ENCODE measurements at places on chromosomes 7 and 10.

- DNase-seq, result no peak
Observed at GRCh38 chr7:33750177-33750576, 155.2 kb upstream of the BMPER start.

- no peak for DNase-seq
Observed at GRCh38 chr10:124878457-124878739, 63.5 kb upstream of the ZRANB1 start.

DNA sequence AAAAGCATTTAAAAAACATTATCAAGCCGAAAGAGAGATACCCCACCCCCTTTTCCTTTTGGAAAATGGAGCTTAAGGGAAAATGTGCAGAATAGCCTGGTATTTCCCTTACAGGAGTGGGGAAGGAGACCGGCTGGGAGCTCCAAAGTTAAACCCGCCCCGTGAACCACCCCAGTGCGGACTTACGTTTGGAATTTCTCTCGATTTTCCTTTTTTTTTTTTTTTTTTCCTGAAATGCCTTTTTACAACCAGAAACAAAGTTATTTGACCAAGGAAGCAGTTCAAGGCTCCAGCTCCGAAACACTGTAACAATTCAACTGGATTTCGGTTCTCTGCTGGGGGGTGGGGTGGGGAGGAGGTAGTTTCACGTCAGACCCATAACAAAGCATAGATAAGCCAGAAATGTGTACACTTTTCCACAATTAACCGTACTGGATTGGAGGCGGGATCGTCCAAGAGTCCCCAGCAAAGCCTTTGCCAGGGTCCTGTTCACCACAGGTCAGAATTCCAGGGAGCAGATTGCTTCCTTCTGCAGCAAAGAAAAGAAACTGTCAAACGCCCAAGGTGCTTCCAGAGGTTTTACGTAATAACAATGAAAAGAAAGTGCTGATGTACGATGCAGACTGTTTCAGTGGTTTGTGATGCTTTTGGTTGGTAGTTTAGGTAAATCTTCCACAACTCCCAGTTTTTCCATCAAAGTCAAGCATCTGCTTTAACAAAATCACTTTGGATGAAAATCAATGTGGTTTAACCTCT lies 6.7 kb downstream of the SKIDA1 start:
- DNase-seq, result no peak

DNA sequence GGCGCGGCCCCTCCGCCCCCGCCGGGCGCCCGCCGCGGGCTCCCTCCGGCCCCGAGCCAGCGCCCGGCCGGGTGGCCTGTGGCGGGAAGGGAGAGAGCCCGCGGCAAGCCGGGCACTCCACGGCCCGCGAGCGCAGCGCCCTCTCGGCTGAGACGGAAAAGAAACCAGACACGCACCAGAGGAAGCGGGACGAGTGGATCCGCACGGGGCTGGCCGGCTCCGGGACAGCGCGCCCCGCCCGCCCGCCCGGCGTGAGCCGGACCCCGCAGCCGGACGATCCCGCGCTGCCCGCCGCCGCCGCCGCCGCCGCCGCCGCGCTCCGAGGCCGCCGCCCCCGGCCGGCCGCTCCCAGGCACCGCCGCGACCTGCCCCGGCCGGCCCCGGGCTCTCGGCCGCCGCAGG lies 300 bp downstream of the ARHGAP21 start:
- DNase-seq, result peak; percentile 44

DNA sequence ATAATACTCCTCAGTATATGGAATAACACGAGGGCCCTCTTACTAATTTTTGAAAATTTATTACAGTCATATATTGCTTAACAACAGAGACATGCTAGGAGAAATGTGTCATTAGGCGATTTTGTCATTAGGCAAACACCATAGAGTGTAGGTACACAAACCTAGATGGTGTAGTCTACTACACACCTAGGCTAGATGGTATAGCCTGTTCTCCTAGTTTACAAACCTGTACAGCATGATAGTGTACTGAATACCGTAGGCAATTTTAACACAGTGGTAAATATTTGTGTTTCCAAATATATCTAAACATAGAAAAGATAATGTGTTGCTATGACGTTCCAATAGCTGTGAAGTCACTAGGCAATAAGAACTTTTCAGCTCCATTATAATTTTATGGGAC lies 12.8 kb downstream of the OR2F1 start:
- DNase-seq, result no peak

DNA sequence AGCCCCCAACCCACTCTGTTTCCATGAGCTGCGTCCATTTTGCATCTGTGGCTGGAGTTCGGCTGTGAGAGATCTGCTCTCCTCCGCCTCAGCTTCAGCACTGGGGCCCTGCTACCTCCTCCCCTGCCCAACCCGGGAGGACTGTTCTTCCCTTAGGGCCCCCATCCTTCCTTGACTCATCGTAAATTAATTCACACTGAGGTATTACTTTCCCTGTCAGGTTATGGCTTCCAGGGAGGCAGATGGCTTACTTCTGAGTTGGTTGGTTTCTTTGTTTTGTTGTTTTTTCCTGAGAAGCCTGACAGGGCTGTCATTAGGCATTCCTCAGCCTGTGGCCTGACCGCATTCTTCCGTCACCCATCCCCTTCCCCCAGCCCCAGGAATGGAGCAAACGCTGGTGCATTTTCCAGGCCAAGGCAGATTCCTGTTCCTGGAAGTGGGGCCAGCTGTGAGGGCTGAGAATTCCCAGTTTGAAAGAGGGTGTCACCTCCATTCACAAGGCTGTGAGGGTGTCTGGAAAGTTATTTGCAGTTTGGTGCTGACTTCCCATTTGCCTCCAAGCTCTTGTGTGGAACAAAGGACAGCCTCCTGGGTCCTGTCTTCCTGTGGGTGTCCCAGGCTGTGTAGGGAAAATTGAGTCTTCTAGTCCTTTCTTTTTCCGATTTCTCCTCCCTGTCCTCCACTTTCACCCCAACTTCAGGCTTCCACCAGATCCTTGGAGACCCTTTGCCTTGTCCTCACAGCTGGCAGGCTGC lies 11.7 kb downstream of the CPA5 start:
- no peak for DNase-seq

DNA sequence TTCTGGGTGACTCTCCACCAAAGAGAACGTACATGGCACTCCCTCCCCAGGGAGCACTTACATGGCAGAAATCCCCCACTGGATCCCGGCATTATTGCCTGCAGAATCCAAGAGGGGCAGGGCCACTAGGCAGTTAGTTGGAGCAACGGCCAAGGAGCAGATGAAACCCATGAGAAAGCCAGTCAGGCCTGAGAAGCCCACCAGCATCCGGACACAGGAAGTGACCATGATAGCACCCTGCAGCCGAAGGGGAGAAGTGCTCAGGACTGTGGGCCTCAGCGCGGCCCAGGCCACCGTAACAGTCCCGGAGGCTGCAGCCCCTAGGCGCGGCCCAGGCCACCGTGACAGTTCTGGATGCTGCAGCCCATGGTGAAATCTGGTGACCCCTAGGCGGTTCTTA lies 43.5 kb downstream of the STRA8 start:
- no peak for DNase-seq

DNA sequence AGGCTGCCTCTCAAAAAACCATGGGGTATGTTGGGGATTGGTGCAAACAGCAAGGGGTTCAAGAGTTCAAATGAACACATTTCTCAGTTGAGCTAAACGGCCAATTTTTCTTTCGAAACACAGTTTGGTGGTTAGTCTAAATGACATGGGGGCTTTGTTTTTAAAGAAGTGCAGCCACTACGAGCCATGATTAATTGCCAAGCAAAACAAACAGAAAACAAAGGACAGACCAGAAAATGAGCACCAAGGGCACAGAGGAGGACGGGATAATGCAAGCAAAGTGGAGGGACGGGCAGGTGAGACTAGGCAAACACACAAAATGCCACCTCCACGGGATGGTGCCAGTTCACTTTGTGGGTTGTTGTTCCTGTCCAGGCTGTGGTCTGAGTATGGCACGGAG lies 64.5 kb upstream of the PDLIM1 start:
- DNase-seq, result no peak

GRCh38 chr7:4845740-4846142 lies 16.1 kb downstream of the PAPOLB start:
- no peak for DNase-seq

DNA sequence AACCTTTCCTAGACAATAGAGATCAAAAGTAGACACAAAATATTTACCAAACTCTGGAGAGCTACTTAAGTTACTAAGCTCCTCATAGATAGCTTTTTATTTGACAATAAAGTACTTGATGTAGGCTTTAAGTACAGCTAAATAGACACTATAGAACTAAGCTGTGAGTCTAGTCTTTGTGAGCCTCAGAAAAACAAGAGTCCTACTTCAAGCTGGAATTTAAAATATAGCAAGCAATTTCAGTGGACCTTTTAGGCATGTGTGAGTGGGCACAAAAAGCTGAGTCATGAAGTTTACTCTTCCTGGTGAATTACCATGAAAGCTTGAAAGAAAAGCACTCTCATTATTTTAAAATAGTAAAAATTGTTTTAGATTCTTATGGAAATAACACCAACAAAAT lies 76.1 kb downstream of the ADD3 start:
- DNase-seq, result no peak

DNA sequence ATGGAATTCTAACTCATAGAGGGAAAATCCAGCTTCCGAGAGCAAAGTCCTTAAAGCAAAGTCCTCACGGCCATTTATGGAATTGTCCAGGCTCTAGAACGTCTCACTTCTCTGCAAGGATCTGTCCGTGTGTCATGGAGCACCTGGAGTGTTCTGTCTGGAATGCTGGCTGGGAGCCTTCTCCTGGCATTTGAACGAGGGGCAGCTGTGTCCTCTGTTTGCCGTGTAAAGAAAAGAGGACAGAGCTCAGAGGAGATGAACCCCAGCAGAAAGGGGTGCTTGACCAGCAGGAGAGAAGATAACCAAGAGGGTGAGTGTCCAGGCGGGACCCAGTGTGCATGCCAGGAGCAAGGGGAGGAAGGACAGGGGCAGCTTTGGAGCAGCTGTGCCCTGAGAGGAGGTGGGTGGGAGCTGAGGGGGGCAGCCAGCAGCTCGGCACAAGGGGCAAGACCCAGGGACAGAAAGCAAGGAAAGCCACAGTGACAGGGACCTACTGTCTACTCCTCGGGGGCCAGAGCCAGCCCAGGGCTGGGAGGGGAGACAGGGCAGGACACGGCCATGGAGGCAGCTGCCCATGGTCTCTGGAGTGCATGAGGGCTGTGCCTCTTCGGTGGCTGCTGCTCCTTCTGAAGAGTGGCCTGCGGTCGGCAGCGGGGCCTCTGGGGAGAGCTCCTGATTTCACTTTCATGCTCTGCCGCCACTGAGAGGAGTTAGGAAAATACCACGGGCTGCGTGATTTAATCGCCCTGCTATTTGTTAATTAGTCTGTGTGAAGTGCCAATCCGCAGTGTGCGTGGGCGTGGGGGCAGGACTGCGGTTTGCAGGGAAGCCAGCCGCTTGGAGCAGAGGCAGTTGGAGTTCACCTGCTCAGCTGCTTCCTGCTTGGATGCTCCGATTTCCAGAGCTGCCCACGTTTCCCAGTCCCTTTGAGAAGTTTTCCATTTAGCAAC lies 149.3 kb upstream of the SHH start:
- DNase-seq, result peak; percentile 62

GRCh38 chr10:35770817-35771355 lies 128.8 kb upstream of the FZD8 start:
- DNase-seq, result no peak

GRCh38 chr7:128849804-128850490 lies 12.7 kb upstream of the ATP6V1F start:
- DNase-seq, result no peak

DNA sequence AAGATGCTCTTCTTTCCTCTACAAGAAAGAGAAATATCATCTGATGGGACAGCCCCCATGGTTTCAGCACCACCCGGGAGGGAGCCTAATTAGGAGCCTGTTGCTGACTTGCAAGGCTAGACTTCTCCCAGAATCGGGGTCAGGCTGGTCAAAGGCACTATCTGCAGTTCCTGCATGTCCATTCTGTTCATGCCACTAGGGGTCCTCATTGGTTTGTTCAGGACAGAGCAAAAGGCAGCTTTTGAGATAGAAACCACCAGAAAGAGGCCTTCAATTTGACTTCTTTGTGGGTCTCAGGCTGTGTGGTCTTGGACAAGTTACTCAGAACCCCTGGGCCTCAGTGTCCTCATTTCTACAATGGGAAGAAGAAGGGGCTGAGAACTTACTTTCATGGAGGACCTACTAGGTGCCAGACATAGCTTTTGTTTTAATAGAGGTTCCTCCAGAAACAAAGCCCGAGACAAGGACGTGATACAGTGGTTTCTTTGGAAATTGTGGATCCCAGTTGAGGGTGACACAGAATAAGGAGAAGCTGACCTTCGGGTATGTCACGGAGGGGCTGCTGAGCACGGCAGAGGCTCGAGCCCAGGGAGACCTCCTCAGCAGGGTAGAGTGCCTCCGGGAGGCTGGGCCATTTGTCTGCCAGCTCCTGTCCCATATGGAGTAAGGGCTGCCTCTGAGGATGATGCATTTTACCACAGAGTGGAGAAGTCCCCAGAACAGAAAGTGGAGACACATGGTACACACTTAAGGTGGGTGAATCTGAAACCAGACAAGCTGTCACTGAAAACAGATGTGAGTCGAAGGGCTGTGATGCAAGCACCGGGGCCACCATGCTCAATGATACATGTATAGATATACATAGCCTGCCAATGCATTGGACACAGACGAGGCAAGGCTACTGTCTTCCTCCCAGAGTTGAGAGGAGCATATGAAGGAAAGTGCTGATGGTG lies 33.1 kb upstream of the NEUROD6 start:
- peak; percentile 10 for DNase-seq

DNA sequence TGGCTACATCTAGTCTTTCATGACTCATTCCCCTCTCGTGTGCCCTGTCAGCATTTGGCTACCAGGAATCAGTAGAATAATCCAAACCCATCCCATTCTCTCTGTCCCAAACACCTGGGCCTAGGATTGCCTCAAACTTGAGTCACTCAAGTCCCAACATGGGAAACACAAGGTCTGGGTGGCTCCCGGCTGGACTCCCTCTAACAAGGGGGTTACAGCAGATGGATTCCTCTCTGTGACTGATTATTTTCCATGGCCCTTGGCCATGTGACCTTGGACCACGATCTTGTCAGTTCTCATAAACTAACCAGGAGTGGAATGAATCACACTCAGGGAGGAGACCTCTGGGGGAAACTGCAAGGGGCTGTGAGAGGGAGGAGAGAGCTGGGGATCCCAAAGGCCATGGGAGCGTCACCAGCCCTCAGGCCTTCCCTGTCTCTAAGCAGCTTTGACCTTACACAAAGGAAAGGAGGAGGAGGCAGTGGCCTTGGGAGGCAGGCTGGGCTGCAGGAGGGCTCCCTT lies 533.1 kb downstream of the KCNMA1 start:
- no peak for DNase-seq

DNA sequence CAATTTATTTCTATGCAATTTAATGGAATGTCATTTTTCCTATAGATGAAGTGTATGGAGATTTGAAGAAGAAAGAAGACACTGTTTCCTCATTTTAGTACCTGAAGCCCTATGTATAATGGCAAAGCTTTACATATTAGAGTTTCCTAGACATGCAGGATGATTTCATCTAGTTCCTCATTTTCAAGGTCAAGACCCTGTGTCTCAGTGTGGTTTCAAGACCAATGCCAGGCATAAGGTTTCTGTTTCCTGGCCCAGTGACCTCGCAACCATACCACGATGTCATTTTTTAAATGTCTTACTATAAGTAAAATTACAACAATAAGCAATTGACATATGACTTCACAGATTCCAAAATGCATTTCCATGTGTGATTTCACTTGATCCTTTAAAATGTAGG lies 336.5 kb upstream of the PRKCQ start:
- DNase-seq, result no peak

- no peak for DNase-seq
Observed at GRCh38 chr7:29381206-29382094, 182.2 kb upstream of the PRR15 start.

Data from stimulated activated CD4-positive, alpha-beta T cell treated with anti-CD3 and anti-CD28 coated beads, Interleukin-15, amount 100 ng/mL, for 24 hours (primary cell).